ENCODE measurements at places on chromosomes 12 and 14.

DNA sequence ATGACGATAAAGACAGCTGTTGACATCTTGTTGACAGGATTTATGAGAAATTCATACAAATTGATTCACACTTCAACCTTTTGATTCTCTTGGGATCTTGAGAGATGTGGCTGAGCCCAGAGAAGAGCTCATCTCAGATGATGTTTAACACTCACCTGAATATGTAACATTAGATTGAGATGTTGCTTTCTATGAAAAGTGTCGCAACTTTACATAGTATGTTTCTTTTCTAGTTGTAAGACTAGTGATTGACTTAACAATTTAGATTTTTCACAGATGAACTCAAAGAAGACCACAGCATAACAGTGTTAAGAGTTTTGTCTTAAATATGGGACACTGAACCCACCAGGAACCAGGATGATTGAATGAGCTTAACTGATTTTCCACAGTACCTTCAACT is 40.6 kb upstream of the P2RX7 start:
- no peak for DNase-seq

GRCh38 chr14:68998062-68998461 is 19.0 kb upstream of the ACTN1 start:
- DNase-seq: no peak

- DNase-seq: no peak
These were observed 8.8 kb downstream of the CPNE6 start for GRCh38 chr14:24080142-24080530.

DNA sequence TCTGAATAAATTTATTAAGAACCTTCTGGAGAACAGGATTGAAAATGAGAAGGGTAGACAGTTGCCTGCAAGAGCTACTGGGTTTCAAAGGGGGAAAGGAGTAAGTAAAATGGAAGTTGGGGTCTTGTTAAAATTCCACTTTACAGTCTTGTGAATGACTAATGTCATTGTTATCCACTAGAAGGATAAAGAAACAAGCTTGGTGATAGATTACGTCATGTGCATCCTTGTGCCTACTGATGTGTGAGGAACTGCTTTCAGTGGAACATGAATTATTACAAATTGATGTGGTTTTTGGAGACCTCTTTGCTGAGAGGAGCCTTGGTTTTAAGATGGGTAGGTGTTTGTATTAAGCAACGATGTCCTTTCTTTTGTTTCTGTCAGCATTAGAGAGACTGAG is 272.5 kb upstream of the PRICKLE1 start:
- peak; percentile 25 for DNase-seq

GRCh38 chr14:100448376-100448775 is 125.2 kb downstream of the SLC25A47 start:
- DNase-seq: no peak

GRCh38 chr12:104182144-104182543 is 33.4 kb upstream of the TXNRD1 start:
- DNase-seq: peak; percentile 98

DNA sequence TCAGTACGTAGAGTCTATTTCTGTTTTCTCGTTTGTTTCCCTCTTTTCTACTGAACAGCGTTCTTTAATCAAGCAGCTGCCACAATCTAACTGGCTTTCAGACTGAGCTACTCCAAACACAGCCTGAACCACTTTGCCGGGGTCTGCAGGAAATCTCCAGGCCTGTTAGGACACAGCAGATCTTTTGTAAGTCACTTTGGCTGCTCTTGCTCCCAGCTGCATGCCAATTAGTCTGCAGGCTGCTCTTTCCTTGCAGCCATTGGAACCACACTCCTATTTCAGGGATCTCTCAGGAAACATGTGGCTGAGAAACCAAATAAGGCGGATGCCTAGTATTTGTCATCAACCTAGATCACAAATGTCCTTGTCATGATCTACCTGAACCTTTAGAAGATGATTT is 73.6 kb downstream of the TMTC1 start:
- no peak for DNase-seq

DNA sequence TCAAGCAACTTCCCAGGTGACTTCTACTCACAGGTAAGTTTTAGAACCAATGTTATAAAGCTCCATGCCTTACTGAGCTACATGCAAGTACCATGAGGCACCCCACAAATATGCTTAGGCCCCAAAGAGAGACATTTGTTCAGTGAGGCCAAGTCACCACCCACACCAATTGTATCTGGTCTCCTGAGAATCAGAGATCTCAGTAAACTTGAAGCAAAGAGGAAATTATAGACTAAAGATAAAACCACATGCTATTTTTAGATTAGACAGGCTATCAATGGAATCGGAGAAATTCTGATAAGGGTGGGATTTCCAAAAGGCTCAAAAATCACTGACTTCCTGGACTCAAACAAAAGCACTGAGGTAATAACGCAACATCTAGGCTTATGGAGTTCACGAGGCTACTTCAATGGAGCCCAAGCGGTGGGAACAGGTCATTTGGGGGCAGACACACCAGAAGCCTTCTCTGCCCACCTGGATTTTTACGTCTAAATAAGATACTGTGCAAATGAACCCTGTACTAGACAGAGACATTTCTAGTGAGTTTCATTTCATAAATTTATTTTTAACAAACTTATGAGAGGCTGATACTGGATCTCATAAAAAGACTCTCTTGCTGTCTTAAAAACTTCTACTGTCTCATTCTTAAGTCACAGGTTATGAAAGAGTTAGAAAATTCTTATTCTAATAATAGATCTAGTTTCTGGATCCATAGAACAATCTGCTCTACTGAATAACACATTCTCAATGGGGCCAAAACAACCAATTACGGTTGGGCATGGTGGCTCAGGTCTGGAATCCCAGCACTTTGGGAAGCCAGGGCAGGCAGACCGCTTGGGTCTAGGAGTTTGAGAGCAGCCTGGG is 7.7 kb downstream of the SLC15A4 start:
- DNase-seq: no peak
